Activated T-helper 1 cell treated with anti-CD3 and anti-CD28 coated beads, Interleukin-2, amount 50 U/mL, for 16 hours (primary cell): ENCODE measurements at places on chromosomes 7 and 10.

GRCh38 chr10:30832749-30833627, 198.7 kb downstream of the ZNF438 start:
- no peak for DNase-seq

DNA sequence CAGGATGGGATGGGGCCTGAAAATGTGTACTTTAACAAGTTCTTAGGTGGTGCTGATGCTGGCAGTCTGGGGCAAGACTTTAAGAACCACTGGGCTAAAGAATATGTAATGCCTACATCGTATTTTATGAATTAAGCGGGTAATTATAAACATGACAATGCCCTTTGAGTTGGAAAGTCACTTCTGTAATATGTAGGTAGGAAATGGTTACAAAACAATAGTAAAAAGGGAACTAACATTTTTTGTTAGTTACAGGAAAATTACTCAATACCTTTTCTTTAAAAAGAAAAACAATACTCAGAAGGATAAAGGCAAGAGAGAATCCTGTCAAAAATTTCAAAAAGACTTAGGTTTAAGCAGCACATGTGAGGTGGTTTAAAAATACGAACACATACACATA, 48.3 kb upstream of the STEAP4 start:
- no peak for DNase-seq

DNA sequence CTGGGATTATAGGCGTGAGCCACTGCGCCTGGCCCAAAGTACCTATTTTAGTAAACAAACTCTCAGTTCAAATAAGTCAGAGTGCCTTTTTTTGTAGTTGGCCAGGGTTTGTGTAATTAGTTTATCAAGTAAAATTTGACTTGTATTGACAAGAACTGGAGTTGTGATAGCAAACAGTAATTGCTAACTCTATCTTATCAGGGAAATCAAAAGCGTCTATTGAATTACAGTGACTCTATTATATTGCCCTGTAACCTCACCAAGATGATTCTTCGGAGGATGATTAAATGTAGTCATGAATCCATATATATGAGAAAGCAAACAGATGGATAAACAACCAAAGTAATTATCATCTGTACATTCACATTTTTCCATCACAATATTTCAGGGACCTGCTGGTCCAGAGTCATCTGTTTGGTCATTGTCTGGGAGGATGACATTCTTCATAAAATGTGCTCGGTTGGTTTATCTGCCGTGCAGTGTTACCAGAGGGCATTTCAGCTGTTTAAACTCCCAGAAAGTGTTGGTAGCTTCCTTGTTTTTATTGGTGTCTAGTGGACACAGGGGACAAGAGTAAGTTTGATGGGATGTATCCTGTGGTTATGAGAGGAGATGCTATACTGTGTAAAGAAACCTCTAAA, 35.6 kb downstream of the DOCK1 start:
- no peak for DNase-seq

DNA sequence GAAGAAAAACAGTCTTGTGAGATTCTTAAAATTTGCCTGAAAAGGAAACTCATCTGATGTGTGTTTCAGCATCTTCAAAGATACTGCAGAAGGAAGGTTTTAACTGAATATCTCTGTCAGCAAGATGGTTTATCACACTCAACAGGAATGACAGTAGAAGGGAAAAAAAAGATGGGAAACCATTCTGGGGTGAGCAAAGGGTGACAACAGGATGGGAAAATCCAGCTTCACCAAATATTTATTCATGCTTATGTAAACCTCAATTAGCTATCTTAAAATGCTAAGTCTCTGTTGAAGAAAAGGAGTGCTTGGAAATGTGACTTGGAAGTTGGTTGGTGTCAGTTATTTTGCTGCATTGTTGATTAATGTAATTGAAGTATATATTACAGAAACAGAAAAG, 82.2 kb downstream of the FZD1 start:
- no peak for DNase-seq

DNA sequence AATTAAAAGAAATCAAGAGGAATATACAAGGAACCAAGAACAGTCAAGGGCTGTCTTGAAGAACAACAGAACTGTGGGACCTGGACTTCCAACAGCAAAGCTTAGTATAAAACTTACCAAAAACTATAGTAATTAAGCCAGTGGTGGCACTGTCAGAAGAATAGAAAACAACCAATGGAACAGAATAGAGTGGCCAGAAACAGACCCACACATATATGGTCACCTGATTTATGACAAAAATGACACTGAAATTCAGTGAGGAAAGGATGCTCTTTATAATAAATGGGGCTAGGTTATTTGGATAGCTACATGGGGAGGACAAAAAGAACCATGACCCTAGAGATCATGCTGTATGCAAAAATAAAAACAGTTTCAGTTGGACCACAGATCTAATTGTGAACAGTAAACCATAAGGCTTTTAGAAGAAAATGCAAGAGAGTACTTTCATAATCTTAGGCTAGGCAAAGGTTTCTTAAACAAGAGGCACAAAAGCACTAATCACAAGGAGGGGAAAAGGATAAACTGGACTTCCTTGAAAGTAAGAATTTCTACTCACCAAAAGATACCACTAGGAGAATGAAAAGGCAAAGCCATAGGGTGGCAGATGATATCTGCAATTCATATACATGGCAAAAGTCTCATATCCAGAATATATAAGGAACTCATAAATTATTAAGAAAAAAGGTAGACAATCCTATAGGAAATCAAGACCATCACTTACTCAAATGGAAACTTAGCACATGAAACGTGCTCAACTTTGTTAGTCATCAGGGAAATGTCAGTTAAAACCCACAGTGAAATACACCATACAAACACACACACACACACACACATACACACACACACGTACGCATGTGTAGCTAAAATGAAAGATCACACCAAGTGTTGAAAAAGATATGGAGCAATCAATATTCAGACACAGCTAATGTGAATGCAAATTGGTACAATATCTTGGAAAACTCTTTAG, 20.8 kb downstream of the HYCC1 start:
- DNase-seq, result no peak

GRCh38 chr10:23337616-23338015, 7.0 kb downstream of the C10orf67 start:
- DNase-seq, result no peak
